ENCODE measurements at places on chromosomes 13 and 19.

GRCh38 chr13:26943748-26944147 is 183.2 kb upstream of the GPR12 start:
- DNase-seq, result no peak

DNA sequence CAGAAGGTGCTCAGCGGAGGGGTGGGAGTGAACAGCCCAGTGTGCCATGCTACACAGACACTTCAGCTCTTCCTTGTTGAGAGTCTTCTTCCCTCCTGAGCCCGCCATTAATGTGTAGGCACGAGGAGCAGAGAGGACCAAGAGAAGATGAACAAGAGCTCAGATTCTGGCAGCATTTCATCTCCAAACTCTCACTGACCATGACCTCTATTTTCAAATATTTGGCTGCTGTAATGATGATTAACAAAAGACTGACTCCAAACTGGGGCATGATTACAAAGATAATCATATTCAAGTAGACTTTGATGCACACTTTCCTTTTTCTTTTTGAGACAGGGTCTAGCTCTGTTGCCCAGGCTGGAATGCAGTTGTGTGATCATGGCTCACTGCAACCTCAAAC is 236.5 kb downstream of the DCLK1 start:
- no peak for DNase-seq

DNA sequence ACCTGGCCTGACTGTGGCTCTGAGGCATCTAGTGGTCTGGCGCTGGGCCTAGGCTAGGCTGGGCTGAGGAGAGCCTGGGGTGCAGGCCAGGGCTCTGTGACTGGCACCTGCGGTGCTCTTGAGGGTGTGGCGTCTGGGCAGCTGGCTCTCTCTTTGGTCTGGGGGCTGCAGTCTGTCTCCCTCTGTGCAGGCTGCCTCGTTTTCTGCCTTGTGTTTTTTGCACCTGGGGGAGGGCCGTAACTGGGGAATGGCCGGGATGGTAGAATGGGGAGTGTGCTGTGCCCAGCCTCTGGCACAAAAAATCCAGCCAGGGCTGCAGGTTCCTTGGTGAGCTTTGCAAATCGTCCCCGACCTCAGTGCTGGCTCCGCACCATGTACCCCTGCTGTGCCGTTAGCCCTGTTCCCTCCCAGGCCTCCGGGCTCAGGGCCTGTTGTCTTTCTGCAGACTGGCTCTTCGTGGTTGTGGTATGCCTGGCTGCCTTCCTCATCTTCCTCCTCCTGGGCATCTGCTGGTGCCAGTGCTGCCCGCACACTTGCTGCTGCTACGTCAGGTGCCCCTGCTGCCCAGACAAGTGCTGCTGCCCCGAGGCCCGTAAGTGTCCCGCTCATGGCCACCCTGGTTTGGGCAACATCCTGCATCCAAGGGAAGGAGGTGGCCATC is 6.5 kb upstream of the USF2 start:
- no peak for DNase-seq

DNA sequence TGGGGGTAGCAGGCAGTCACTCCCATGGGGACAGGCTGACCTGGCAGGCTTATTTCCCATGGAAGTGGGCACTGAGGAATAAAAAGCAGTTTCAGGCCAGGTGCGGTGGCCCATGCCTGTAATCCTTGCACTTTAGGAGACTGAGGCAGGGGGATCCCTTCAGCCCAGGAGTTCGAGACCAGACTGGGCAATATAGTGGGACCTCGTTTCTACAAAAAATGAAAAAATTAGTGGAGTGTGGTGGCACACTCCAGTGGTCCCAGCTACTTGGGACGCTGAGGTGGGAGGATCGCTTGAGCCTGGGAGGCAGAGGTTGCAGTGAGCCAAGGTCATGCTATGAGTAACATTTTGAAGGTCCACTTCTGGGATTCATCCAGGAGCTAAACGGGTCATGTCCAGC is 6.0 kb downstream of the GJB2 start:
- no peak for DNase-seq

DNA sequence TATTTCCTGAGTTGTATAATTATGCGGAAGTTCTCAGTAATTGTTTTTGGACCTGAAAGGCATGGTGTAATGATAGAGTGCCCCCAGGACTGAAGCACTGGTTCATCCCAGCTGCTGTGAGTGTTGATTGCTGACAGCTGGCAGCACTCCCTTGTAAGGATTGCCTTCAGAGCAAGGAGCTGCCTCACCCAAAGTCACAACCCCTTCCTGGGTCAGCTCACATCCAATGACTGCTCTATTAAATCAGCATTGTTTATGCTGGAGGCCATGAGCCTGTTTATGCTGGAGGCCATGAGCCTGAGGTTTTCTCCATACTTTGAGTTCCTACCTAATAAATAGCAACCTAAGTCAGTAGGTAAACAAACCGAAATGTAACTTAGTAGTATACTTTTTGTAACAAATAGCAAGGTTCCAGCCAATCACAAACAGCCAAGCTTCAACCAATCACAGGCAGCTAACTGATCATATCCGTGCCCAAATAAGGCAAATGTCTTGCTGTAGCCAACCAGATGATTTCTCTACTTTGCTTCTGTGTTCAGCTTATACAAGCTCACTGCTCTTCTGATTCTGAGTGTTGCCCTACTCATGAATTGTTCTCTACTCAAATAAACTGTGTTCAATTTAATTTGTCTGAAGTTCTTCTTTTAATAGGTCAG is 11.7 kb upstream of the SPACA6 start:
- DNase-seq, result no peak

GRCh38 chr13:100674572-100674871 is at the start of gene TMTC4:
Gene TMTC4 (minus strand): TSS chr13:100674795. CDS start chr13:100670362, 4,433 bp downstream.
- no peak for DNase-seq

DNA sequence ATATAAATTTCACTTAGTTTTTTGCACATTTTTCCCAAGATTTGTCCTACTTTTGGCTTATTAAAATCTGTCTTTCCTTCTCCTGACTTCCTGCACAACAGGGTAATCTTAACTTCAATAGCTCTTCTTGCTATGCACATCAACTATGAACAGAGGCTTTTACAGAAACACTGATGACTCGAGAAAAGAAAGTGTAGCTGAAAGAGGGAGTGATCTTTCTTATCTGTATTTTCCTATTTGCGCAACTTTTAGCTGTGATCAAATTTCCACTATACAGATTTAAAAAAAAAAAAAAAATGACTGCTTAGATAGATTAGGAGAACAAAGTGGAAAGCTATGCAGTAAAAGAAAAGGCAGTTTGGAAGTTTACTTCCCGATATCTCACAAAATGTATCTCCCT is 406.9 kb downstream of the LIG4 start:
- no peak for DNase-seq

DNA sequence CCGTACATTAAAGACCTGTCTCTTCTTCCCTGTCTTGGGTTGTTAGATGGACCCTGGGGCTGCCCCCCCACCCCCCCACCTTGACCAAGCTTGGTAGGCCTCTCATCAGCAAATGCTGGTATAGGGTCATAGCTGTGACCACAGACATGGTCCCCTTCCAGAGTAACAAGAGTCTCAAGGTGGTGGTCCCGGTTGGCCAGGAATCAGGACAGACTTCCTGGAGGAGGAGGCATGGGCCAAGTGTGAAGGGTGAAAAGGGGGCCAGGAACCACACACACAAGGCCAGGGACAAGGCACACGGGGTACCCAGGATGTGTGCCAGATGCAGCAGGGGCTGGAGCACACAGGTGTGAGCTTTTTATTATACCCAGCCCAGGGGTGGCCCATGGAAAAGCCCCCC is 1.1 kb upstream of the MRI1 start:
- no peak for DNase-seq

DNA sequence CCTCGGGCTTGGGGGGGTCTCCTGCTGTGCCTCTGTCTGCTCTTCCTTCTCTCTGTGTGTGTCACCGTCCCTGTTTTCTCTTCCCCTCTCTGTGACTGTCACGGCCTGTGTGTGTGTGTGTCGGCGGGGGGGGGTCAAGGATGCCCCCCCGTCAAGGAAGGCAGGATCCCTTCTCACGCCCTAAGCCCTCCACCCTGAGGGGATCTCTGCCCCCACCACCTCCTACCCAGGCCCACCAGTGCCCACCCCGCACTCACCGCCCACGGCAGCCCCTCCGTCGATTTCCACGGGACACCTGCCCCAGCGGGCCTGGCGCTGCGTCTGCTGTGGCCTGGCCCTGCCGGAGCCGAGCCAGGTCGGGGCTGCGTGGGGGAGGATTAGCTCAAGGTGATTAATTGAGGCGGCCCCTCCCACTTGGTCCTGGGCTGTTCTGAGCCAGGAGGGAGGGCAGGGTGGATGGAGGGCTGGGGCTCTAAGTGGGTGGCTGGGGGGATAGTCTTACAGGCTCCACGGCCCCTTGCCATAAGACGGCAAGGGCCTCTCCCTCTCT is at the start of gene RAX2:
TSS of gene RAX2 (minus strand) at position 323 of the 550 bp plus-strand sequence. CDS start 486 bp downstream, outside the sequence.
- DNase-seq, result no peak

DNA sequence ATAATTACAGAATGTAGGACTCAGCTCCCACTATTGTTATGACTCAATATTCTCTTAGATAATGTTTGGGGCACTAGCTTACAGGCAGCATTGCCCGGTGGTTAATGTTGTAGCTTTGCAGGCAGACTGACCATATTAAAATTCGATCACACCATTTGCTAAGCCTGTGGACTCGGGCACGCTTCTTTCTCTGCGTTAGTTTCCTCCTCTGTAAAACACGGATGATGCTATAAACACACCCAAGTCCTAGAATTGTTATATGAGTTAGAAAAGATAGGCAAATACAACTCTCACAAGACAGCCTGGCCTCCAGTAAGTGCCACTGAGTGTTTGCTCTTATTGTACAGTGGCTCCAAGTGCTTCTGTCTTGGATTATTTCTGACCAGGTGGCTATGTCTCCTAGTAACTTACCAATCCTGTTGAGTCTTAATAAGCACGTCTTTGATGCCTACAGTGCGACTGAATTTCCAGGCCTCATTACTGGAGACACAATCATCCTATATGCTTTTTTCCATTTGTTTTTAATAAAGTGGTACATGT is 50.0 kb upstream of the ALOX5AP start:
- DNase-seq, result no peak

DNA sequence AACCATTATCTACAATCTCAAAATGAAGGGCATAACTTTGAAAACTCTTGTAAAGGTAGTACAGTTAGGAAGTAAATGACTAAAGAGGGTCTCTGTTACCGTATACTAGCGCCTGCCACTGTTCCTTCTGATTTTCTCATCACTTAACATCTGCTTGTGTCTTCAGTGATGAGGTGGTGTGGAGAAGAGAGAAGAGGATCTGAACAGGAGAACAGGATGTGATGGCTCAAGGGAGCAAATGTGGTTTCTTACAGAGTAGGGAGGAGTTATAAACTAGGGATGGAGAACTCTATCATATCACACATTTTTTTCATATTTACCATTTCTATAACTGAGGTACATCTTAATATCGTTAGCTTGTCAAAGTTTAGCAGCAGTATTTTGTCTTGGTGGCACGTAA is 1.1 kb downstream of the KCTD4 start:
- no peak for DNase-seq

GRCh38 chr13:61852116-61852619 is 436.5 kb upstream of the PCDH20 start:
- DNase-seq, result no peak

DNA sequence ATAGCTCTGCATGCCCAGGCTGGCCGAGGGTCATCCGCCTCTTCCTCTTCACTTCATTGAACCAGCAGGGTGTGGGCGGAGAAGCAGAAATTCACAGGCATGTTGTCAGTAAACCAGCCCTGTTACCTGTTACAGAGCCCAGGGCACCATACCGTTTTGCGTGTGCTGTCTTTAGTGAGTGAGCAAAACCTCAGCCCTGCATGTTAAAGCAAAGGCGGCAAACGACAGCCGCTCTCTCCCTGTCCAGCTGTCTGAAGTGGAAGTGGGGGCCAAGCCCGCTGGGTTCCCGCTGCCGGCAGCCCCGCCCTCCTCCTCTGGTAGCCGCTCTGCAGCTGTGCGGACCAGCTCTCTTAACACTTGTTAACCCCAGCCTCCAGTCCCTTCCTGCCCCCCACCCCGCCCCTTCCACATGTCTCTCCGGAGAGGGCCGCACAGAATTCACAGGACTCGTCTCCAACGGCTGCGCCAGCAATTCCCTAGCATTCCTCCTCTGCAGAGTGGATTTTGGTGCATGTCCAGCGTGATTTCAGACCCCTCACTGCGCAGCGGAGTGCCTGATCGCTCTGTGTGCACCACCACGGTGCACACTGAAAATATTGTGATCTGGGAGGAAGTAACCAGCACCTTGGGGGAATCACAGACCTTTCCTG is 12.7 kb downstream of the KLHL26 start:
- no peak for DNase-seq

All from CD4-positive, alpha-beta T cell treated with Interleukin-12 subunit alpha and Interleukin-12 subunit beta, for 1 hour (primary cell).